ENCODE measurements at places on chromosomes 1 and 21.

GRCh38 chr1:240739754-240740153 lies 127.8 kb upstream of the GREM2 start:
- no peak for DNase-seq

GRCh38 chr1:64940025-64940424 lies 26.3 kb downstream of the JAK1 start:
- no peak for DNase-seq

DNA sequence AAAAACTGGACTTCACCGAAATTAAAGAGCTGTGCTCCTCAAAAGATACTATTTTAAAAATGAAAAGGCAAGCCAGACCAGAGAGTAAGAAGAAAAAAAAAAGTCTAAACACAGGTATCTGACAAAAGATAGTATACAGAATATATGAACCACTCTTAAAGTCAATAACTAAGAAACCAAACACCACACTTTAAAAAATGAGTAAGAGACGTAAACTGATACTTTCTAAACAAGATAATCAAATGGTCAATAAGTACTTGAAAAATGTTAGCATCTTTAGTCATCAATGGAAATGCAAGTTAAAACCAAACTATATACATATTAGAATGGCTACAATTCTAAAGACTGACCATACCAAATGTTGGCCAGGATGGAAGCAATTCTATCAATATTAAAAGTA lies 77.6 kb downstream of the EVI5 start:
- DNase-seq = no peak

DNA sequence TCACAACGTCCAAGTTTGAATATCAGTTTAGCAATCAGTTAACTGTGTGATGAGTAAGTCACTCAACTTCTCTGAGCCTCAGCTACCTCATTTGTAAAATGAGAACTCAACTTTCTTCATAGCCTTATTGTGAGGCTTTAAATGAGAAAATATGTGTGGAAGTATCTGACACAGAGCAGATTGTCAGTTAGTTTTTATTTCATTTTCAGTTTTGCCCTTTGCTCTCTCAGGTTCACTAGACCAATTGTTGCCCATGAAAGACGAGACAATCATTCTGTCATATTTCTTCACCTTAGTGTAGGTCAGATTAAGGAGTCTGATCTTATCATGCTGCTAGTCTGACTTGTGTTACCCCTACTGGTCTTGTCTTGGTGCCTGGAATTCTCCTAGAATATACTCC lies 232.8 kb upstream of the PTBP2 start:
- no peak for DNase-seq

GRCh38 chr1:196887515-196888239 lies at the start of gene CFHR4:
CFHR4 (plus strand) TSS chr1:196888052; CDS start chr1:196888151, 99 bp downstream.
- no peak for DNase-seq

Measured in esophagus squamous epithelium (tissue), 5 donors.